ENCODE measurements at places on chromosomes 3 and 15.

DNA sequence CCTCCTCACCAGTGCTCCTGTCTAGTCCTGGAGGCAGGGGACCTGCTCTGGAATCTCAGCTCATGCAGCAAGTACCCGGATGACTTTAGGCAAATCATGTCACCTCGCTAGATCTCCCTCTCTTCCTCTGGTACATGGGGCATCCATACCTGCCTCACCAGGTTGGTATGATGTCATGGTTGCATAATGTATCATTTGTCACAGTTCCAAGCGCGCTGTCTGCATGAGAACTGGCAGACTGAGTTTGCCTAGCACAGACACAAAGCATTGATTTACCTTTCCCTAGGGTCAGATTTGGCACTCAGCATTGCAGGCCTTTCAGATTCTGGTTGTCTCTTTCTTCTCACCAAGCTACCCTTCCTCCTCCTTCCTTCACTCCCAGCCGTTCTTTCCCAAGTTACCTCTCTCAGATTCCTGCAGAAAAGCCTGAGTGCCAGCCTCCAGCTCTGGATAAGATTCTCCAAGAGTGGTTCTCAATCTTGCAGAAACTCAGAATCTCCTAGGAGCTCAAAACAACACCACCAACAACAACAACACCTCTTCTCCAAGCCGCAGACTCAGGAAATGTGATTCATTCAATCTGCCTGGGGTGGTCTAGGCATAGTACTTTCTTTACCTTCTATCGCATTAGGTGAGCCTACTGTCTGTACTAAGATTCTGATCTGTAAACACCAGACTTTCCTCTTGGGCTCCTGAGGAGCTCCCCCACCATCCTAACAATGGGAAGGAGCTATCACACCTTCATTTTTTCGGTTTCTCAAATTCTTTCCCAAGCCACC, 29.5 kb downstream of the FAM43A start:
- peak; percentile 13 for DNase-seq

GRCh38 chr3:35393901-35394799, 245.2 kb upstream of the ARPP21 start:
- DNase-seq: no peak

GRCh38 chr3:185332026-185332735, 30.8 kb upstream of the MAP3K13 start:
- DNase-seq: no peak

- no peak for DNase-seq
Observed at GRCh38 chr15:48642795-48643194, 2.7 kb downstream of the FBN1 start.

DNA sequence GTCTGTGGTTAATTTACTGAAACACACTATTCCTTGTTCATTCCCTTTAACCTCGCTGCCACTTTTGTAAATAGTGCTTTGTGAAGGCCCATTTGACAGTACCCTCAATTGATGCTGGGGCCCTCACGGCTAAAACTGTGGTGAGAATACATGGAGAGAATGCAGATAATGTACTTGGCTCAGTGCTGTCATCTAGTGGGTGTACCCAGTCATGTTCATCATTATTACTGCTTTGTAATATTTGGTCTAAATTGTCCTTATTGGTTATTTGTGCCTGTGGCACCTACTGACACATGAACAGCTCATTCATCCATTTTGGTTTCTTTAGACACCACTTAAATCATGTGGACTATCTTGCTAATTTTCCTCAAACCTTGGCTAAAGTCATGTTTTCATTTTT, 543.6 kb downstream of the EDEM1 start:
- DNase-seq: no peak

DNA sequence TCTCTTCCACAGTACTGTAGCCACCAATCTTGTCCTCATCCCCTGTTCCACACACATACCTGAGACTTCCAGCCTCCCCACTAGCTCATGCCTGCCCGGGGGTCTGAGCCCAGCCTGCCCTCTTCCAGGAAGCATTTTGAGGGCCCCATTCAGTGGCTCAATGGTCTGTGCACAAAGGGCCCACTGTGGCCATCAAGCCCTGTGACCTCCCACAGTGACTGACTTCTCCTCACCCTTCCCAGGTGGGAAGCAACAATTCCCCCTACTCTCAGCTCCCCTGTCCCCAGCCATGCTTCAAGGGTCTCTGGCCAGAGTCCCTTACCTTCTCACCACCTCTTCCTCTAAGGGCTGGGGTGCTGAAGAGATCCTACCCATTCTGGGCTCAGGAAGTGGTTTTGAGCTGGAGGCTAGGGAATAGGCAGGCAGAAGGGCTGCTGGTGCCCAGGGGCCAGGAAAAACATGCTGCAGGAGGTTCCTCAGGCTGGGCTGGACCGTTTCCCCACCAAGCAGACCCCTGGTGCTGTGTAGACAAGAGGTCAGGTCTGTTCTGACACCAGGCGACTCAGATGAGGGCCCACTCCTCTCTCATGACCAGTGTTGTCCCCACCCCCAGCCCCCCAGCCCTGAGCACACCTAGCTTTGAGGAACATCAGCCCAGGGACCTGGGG, 3.0 kb upstream of the KLF15 start:
- DNase-seq: no peak

- peak; percentile 4 for DNase-seq
Observed at GRCh38 chr3:188974856-188975599, 196.7 kb upstream of the TPRG1 start.

DNA sequence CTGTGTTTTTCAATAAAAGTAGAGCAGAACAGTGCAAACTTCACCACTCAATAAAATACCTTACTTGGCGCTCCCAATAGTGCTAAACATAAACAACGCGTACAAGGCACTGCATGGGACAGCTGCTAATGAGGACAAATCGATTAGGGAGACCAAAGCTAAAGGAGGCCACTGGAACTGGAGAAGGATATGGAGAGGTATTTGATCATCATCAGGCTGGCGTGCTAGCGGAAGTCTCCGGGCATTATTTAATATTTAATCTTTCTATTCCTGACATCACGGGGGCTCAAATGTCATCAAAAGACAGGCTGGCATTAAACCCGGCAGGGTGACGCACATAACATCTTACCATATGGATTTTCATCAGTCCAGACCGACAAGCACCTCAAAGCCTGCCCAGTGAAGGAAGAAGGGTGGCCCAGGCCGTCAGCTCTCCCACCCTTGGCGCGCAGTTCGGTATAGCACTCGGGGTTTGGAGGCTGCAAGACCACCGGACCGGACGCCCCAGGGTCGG, 604 bp downstream of the CCPG1 start:
- DNase-seq: no peak

- DNase-seq: no peak
Observed at GRCh38 chr3:194937882-194938321, 252.2 kb downstream of the FAM43A start.

- no peak for DNase-seq
Observed at GRCh38 chr3:53074761-53075742, 29.2 kb upstream of the SFMBT1 start.

DNA sequence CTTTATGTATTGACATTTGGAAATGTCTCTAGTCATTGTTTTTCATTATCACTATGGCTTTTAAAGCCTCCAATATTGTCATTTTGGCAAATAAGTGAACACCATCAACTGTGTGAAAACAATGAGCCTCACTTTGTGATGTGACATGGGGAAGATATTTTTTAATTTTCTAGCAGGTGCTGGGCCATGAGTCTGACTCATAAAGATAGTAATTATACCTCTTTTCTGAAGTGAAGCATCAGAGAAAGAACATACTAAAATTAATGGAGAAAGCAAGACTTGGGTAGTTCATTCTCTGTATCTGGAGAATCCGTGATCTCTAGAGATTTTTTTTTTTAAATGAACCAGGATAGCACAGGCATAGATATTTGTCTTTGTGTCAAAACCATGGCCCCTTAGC, 100.8 kb downstream of the CCNL1 start:
- DNase-seq: no peak

DNA sequence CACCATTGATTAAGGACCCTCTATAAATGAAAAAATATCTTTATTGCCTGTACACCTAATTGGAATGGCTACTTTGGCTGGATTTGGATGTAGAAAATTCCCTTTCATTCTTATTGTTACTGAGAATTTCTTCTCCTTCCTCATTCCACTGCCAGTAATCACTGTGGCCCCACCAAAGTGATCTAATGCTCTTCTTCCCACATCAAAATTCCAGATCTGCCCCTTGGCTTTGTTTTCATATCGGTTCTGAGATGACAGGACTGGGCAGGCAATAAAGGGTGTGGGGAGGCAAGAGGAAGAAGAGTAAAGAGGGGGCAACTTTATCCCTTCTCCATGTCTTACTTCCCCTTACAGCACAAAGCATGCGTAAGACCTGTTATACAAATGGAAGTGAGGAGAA, 2.1 kb downstream of the ANKUB1 start:
- DNase-seq: no peak

GRCh38 chr15:40723919-40724318, 28.9 kb downstream of the RAD51 start:
- no peak for DNase-seq

GRCh38 chr3:116767726-116768125, 58.1 kb downstream of the TUSC7 start:
- no peak for DNase-seq

- DNase-seq: peak; percentile 5
Observed at GRCh38 chr3:148992027-148992634, 791 bp downstream of the GYG1 start.

GRCh38 chr3:73611176-73611575, 13.6 kb downstream of the PDZRN3 start:
- no peak for DNase-seq

- no peak for DNase-seq
Observed at GRCh38 chr15:101307048-101307896, 12.2 kb upstream of the SNRPA1 start.

DNA sequence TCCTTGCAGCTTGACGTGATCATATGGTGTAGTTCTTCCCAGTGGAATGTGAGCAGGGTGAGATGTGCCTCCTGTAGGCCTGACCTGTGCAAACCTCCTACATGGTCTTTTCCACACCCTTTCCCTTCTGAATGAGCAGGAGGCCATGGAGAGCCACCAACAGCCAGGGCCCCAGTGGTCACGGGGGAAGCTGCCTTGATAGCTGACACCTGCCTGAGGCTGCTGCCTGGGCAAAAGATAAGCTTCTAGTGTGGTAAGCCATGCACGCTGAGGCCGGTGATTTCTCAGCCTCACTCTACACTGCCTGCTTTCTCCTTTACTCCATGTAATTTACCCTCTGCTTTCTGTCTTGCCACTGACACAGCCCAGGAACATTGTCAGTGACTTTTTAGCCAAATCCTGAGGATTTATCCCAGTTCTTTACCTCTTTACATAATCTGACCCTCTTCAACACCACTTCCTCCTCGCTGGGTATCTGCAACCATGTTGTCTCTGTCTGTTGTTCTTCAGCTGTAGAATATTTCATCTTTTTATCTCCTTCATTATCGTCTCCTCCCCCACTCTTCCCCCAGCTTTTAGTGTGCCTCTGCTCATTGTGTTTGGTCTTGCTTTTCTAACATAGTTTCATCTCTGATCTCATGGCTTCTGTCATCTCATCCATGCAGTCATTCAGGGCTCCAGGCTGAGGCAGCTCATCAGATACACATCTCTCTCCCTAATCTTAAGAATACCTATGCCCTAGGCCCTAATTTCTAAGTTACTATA, 11.2 kb upstream of the KBTBD12 start:
- DNase-seq: no peak

- DNase-seq: no peak
Observed at GRCh38 chr3:132220986-132221385, 96.2 kb upstream of the ACP3 start.

- no peak for DNase-seq
Observed at GRCh38 chr15:87572381-87572910, 684.1 kb downstream of the NTRK3 start.

GRCh38 chr15:25690673-25691543, 172.2 kb downstream of the ATP10A start:
- DNase-seq: no peak

DNA sequence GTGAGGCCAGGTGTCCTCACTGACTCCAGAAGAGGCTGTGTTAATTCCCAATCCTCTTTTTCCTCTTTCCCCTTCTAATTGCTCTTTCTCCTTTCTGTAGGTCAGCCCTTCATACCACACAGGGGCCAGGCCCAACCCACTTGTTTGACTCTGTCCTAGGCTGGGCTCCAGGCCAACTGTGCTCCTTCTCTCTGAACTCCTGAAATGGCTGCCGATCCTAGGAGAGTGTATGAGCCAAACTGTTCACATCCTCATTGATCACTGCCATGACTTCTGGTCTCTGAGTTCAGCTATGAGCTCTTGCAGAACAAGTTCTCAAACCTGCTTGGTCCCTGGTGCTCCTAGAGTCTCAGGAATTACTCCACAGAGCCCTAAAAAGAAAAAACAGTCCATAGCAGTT, 145.1 kb downstream of the VGLL4 start:
- DNase-seq: no peak

GRCh38 chr3:195609229-195609628, 25.5 kb upstream of the APOD start:
- DNase-seq: no peak

GRCh38 chr15:46177219-46177618, 542.4 kb downstream of the SQOR start:
- no peak for DNase-seq

GRCh38 chr15:45641999-45642932, 7.4 kb downstream of the SQOR start:
- DNase-seq: no peak

- DNase-seq: no peak
Observed at GRCh38 chr3:132963786-132964185, 74.4 kb upstream of the TMEM108 start.

GRCh38 chr15:51681303-51681963, at the start of gene SCG3:
TSS of gene SCG3 (plus strand) at chr15:51681503. CDS start at chr15:51681756, 253 bp downstream.
- peak; percentile 12 for DNase-seq
